ENCODE measurements at places on chromosomes 6 and 20.

GRCh38 chr20:3563133-3563532 lies 92.3 kb downstream of the ATRN start:
- DNase-seq: no peak

DNA sequence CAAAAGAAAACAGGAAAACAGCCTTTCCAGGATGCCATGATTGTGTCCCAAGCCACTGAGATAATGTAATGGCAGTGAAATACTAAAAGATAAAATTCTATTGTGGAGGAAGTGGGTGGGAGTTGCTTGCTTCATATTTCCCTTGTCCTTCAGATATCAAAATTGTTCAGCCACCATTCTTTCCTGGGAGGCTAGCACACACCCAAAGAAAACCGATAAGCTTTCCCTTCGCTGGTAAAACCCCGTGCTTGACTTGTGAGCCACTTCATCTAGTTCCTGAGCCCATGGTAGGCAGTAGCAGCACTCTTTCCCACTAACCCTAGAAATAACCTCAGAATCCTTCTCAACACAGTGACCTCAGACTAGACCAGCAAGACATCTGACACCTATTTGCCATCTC lies 357.4 kb upstream of the PLCB4 start:
- no peak for DNase-seq

GRCh38 chr6:133012774-133013173 lies 198.4 kb downstream of the RPS12 start:
- DNase-seq: no peak

DNA sequence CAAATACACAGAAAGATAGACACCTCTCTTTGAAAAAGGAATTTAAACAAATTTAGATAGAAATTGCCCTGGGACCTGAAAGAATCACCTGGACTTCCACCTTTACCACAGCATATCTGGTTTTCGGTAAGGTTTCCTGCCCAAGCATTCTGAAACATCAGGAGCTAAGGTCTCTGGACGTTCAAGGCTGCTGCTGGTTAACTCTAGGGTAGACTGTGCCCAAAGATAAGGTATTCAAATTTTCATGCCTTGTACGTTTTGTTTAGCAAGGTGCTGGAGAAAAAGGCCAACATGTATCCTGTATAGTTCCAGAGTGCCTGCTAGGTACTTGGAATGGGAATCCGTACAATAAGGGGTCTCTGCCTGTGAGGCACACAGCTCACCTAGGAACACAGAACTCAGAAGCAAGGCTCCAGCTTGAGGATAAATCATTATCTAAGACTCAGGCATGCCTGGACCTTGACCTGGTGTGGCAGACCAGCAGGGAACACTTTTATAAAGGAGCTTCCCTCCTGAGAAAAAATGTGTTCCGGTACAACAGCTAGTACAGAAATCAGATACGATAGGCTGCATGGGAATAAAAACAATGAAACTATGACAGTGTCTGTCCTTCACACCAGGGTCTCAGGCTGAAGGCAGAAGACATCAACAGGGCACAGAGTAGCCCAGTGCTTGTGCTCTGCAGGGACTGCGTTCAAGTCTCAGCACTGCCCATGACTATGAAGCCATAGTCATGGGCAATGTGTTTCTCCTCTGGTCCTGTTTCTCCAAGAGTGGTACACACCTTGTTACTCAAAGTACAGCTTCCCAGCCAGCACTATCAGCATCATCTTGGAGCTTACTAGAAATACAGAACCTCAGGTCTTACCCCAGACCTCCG lies 70.4 kb downstream of the METTL24 start:
- no peak for DNase-seq

GRCh38 chr6:110529355-110529754 lies 52.9 kb upstream of the SLC22A16 start:
- DNase-seq: no peak

DNA sequence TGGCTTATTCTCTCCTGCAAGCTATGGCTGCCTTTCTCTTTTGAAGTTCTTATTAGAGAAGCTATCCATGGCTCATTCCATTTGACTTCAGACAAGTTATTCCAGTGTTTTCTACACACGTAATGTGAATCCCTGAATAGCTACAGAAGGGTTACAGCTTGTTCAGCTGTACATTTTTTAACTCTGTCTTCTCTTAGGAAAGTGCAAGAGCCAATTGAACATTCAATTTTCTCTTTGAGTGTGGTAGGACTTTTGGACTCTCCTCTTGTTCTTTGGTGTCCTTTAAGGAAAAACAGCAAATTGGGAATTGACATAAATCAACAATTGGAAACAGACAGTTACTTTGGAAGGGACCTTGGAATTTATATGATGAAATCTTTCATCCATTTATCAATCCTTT lies 125.8 kb downstream of the EPM2A start:
- DNase-seq: no peak

GRCh38 chr20:50277064-50277415 lies 86.4 kb downstream of the CEBPB start:
- no peak for DNase-seq

- DNase-seq: no peak
Measured at GRCh38 chr20:38065764-38066375, 32.3 kb downstream of the RPRD1B start.

DNA sequence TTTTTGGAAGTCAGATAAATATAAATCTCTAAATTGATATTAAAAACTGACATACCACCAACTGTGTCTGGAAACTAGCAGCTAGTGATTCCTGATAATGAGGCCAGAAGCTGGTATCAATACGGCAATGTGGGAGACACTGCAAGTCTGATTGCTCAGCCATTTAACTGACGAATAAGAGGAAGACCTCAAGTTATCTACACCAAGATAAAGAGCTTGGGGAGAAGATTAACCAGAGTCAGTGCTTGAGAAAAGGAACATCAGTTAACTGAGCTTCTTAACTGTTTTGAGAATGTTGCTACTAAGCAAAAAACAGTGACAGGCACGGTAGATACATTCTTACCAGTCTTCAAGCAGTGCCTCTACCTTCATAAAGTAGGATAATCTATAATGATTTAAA lies 140.4 kb upstream of the TENT5A start:
- no peak for DNase-seq

DNA sequence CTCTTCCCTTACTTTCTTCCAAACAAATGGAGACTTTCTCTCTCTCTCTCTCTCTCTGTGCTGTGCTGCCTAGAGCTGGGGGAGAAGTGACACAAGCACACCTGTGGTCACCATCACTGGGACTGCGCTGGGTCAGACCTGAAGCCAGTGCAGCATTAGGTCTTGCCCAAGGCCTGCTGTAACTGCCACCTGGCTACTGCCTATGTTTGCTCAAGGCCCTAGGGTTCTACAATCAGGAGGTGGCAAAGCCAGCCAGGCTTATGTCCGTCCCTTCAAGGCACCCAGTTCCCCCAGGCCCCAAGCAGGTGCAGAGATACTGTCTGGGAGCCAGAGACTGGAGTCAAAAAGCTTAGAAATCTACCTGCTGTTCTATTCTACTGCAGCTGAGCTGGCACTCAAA lies 49.4 kb upstream of the TOP1 start:
- no peak for DNase-seq

DNA sequence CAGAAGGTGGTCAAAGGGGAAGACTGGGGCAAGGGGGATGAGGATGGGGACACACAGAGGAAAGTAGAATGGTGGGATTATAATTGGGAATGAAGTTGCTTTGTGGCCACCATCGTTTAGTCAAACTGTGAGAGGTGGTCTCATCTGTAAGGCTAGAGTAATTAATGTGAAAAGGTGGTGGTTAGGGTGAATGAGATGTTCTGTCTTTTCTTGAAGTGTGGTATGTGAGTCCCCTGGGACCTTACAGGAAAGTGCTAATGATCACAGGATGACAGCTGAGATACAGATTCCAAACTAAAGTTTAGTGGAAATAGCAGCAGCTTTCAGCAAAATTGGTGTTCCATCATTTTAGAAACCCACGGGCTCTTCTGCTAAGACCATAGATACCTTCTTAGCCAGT lies 10.7 kb downstream of the ZFAND3 start:
- no peak for DNase-seq
